CD8-positive, alpha-beta memory T cell (primary cell): ENCODE measurements at places on chromosomes 5 and 9.

- no peaks in the 10 kb centered on the region for H3K27me3 ChIP-seq
- DNase-seq, result no peak
- no peak overlapping the region for H3K27ac ChIP-seq
- H3K36me3 ChIP-seq, result no peaks in the 10 kb centered on the region
These were observed 397.1 kb downstream of the MAN2A1 start for GRCh38 chr5:110086658-110087388.

- H3K36me3 ChIP-seq, result peaks cover 60% of the 10 kb centered on the region
- H3K4me3 ChIP-seq, result no peak overlapping the region
- H3K27me3 ChIP-seq, result no peaks in the 10 kb centered on the region
These were observed 33.0 kb downstream of the FKBP15 start for GRCh38 chr9:113187929-113188595.

DNA sequence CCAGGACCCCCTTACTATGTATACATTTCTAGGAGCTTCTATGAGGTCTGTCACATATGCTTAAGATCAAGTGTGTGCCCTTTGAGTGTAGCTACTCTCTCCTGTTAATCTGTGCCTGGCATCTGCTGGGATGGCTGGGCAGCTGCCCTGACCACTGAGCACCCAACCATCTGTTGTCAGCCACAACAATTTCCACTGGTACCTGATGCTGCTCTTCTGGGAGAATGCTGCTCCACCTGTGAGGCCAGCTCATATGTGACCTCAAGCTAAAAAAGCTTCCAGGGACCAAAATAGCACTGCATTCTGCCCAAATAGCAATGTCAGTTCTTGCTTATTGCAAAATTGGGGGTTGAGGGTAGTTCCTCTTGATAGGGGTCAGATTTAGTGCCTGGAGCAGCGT lies 595.6 kb downstream of the RAB3C start:
- no peaks in the 10 kb centered on the region for H3K36me3 ChIP-seq
- H3K4me1 ChIP-seq, result no peaks in the 10 kb centered on the region
- no peak overlapping the region for H3K4me3 ChIP-seq
- H3K27ac ChIP-seq, result no peak overlapping the region
- no peak for DNase-seq
- no peaks in the 10 kb centered on the region for H3K27me3 ChIP-seq

GRCh38 chr9:87793292-87793691 lies 67.4 kb downstream of the CTSL start:
- no peak for DNase-seq
- H3K4me1 ChIP-seq, result no peaks in the 10 kb centered on the region
- H3K27me3 ChIP-seq, result no peaks in the 10 kb centered on the region
- H3K4me3 ChIP-seq, result no peak overlapping the region
- no peaks in the 10 kb centered on the region for H3K36me3 ChIP-seq
- peak overlapping the region; percentile 32 for H3K27ac ChIP-seq

DNA sequence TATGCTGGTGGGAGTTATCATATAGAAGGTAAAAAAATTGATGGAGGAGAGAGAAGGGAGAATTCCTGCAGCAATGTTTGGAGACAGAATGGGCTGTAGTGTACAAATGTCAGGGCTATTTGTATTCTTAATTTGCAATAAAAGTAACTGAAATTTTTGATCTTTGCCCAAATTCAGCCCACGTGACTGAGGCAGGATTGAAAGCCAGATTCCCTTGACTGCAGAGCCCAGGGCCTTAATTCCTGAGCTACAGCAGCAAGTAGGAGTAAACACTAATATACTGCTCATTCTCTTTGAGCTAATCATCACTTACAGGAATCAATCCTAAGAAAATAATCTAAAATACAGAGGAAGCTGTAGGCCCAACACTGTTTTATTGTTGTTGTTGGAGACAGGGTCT lies 5.2 kb upstream of the ANXA6 start:
- H3K27ac ChIP-seq, result no peak overlapping the region
- no peak for DNase-seq
- no peaks in the 10 kb centered on the region for H3K36me3 ChIP-seq
- H3K4me3 ChIP-seq, result no peak overlapping the region
- H3K4me1 ChIP-seq, result peaks cover 21% of the 10 kb centered on the region

DNA sequence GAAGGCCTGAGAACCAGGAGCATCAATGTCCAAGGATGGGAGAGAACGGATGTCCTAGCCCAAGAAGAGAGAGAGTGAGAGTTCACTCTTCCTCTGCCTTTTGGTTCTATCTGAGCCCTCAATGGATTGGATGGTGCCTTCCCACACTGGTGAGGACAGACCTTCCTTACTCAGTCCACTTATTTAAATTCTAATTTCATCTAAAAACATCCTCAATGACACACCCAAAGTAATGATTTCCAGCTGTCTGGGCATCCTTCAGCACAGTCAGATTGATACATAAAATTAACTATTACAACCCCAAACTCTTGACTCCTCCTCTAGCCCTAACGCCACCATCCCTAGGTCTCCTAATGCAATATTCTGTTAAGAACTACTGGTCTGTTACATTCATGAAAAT lies 122.0 kb downstream of the GAS1 start:
- no peaks in the 10 kb centered on the region for H3K4me1 ChIP-seq
- H3K27me3 ChIP-seq, result no peaks in the 10 kb centered on the region
- H3K4me3 ChIP-seq, result no peak overlapping the region
- DNase-seq, result no peak

- H3K4me1 ChIP-seq, result no peaks in the 10 kb centered on the region
- no peak overlapping the region for H3K27ac ChIP-seq
- DNase-seq, result no peak
These were observed 105.9 kb downstream of the PAX5 start for GRCh38 chr9:36928210-36928609.

- H3K4me3 ChIP-seq, result no peak overlapping the region
- no peaks in the 10 kb centered on the region for H3K36me3 ChIP-seq
- no peaks in the 10 kb centered on the region for H3K27me3 ChIP-seq
- no peak for DNase-seq
- H3K4me1 ChIP-seq, result no peaks in the 10 kb centered on the region
These were observed 592.3 kb downstream of the MAT2B start for GRCh38 chr5:164097749-164098148.

DNA sequence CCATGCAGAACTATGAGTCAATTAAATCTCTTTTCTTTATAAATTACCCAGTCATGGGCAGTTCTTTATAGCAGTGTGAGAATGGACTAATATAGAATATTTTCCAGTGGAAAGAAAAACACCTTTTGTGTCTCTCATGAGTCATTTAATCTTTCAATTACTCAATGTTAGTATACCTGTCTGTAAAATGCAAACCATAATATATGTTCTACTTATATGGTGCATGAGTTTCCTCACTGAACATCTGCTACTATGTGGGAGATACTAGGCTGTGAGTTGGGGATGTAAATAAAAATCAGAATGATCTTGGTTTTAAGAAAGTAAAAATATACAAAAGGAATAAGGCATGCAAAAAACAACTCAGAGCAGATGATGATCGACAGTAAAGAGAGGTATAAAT lies 15.0 kb downstream of the CDH10 start:
- no peaks in the 10 kb centered on the region for H3K36me3 ChIP-seq
- H3K27me3 ChIP-seq, result no peaks in the 10 kb centered on the region
- no peak for DNase-seq
- no peak overlapping the region for H3K4me3 ChIP-seq
- no peaks in the 10 kb centered on the region for H3K4me1 ChIP-seq
- no peak overlapping the region for H3K27ac ChIP-seq

DNA sequence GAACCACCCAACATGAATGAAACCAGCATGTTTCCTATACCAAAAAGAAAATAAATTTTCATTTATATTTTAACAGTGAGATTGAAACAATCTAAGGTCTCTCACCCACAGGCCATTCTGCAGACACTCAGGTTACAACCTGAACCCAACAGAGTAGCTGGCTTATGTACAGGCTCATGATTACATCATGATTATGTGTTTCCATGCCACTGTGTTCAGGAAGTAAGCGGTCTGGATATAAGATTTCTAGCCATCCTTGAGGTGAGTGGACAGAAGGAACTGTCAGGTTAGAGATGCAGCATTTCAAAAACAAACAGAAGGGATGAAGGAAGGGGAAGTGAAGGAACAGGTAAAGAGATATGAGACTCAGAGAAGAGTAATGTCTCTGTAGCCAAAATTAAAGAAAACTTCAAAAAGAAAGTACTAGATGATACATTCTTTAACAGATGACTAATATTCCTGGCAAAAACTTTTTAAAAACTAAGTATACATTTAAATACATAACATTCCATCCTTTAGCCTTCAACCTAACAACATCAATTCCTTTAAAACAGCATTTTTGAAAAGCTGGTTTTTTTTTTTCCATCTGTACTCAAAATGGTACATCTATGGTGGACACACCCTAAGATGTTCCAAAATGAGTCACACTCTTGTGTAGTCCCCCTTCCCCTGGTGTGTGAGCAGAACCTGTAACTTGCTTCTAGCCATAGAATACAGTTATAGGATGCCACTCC lies 119.8 kb downstream of the LPAR1 start:
- H3K36me3 ChIP-seq, result no peaks in the 10 kb centered on the region
- DNase-seq, result no peak
- H3K4me3 ChIP-seq, result no peak overlapping the region
- no peak overlapping the region for H3K27ac ChIP-seq

DNA sequence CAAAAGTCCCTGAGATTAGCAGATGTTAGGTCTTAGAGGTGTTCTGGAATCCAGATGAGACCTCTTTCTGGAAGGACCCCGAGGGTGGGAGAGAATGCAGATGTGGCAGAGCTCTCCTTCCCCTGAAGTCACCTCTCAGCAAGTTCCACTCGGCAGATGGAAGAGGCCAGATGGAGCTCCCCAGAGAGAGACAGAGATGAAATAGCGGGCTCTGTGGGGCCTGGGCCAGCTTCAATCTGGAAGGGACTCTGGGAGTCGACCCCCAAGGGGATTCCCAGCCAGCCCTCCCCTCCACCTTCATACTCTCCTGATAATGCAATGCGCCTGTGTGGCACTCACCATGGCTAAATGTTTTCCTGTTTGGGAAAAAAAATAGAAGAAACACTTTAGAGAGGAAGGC lies 60.2 kb downstream of the WNK2 start:
- H3K4me1 ChIP-seq, result no peaks in the 10 kb centered on the region
- no peak overlapping the region for H3K27ac ChIP-seq
- no peaks in the 10 kb centered on the region for H3K27me3 ChIP-seq
- H3K36me3 ChIP-seq, result no peaks in the 10 kb centered on the region
- no peak for DNase-seq

GRCh38 chr5:170867825-170868224 lies 6.0 kb downstream of the RANBP17 start:
- H3K27me3 ChIP-seq, result no peaks in the 10 kb centered on the region
- H3K36me3 ChIP-seq, result no peaks in the 10 kb centered on the region
- no peak overlapping the region for H3K27ac ChIP-seq
- H3K4me1 ChIP-seq, result no peaks in the 10 kb centered on the region

DNA sequence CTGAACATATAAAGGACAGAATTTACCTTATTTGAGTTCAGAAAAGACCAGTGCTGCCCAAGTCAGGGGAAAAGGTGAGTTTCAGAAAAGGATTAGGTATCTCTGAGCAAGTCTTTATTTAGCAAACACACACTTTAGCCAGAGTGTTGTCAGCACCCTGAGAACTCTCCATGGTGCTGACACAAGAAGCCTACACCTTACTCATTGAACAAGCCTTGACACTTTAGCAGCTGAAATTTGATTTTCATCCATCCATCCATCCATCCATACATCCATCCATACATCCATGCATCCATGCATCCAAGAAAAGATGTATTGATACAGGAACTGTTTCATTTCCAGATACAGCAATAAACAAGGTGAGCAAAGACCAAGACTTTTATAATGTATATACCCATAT lies 311.2 kb downstream of the TRIM32 start:
- no peaks in the 10 kb centered on the region for H3K36me3 ChIP-seq
- DNase-seq, result no peak
- no peak overlapping the region for H3K27ac ChIP-seq
- H3K4me1 ChIP-seq, result no peaks in the 10 kb centered on the region

DNA sequence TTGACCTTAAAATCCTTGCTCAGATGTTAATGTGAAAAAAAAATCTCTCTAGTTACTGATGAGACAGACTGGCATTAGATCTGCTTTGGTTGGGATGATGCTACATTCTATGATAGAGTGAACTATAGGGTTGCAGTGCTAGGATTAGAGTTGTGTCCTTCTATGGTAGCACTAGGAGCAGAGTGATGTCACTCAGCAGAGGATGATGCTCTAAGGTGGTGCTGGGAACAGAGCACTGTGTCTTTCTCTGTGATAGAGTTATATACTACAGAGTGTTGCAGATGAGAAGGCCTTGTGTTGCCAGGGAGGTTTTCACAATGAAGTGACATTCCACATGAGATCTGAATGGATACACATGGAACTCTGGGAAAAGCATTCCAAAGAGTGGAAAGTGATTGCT lies 462.3 kb downstream of the CDH12 start:
- no peaks in the 10 kb centered on the region for H3K4me1 ChIP-seq
- no peak overlapping the region for H3K4me3 ChIP-seq
- H3K36me3 ChIP-seq, result no peaks in the 10 kb centered on the region
- no peak for DNase-seq
- no peaks in the 10 kb centered on the region for H3K27me3 ChIP-seq
- no peak overlapping the region for H3K27ac ChIP-seq

- no peaks in the 10 kb centered on the region for H3K36me3 ChIP-seq
- H3K4me1 ChIP-seq, result no peaks in the 10 kb centered on the region
- no peak for DNase-seq
- no peak overlapping the region for H3K4me3 ChIP-seq
These were observed 26.4 kb upstream of the EXOC3 start for GRCh38 chr5:416636-416960.
